ENCODE measurements at places on chromosomes 1 and 21.
A peak's percentile ranks its signal among the peaks of the same experiment; 100 is the strongest.

GRCh38 chr1:234107416-234108021 is 203.0 kb downstream of the SLC35F3 start:
- DNase-seq = no peak

DNA sequence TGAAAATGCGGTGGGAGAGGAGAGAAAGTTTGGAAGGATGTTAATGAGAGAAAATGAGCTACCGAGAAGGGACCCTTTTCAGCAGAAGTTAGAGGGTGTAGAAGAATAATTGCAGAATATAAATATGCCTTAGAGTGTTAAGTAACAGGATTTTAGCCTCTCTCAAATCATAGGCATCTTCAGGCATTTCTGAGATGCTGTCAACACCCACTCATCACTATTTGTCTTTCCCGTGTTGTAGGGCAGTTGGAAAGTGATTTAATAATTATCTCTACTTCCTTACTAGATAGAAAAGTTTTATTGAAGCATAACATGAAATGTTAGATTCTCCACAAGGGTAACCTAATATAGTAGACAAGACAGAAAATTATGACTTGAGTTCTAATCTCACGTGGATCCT is 96.4 kb upstream of the RGS4 start:
- DNase-seq = no peak

DNA sequence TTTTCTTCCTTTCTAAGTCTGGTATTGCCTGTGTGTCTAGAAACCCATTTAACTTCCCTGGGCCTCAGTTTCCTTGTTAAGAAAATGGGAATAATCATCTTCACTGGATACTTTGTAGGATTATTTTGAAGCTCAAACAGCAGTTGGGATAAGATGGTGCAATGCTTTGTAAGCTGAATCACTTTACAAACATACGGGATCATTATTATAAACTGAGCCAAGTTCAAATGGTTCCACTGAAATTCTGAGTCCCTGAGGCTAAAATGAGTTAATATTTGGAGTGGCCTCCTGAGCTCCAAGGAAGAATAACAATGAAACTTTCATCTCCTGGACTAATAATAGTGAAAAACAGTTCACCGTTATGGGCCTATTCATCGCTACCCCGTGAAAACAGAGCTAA is 388.0 kb downstream of the PLPP3 start:
- DNase-seq = no peak

- peak; percentile 34 for DNase-seq
Observed at GRCh38 chr1:150464422-150464826, 22.8 kb upstream of the TARS2 start.

DNA sequence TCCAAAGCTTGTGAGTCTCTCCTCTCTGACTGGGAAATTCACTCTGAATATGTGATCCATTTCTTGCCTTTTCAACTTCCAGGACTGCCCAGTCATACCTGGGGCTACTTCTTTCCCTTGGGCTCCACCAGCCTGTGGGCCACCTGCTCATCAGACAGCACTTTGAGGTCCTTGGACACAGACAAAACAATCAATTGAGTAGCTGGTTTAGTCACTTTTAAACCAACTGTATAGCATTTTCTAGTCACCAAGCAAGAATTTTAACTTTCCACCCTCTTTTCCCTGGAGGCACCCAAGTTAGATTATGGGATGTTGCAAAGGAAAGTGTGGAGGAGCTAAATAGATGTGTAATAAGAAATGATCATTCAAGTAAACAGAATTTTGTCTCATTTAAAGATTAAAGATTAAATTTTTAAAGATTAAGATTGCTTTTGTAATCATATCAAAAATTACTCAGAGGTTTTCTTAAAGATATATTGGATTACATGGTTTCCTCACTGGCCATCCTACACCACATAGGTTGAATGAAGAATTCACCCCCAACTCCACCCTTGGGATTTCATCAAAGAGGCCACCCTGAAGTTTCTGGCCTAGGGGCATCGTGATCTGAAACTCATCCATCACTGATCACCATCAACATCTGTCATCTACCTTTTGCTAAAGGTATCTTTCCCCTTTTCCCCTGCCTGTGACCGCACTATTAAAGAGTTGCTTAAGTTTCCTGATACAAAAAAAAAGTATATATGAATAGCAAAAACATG is 219.2 kb upstream of the NR5A2 start:
- DNase-seq = no peak

GRCh38 chr1:226629896-226630550 is 81.5 kb downstream of the STUM start:
- DNase-seq = no peak

GRCh38 chr1:18271336-18271735 is 163.7 kb downstream of the IGSF21 start:
- no peak for DNase-seq

- DNase-seq = no peak
Observed at GRCh38 chr1:78280626-78281025, 210.1 kb upstream of the PTGFR start.

DNA sequence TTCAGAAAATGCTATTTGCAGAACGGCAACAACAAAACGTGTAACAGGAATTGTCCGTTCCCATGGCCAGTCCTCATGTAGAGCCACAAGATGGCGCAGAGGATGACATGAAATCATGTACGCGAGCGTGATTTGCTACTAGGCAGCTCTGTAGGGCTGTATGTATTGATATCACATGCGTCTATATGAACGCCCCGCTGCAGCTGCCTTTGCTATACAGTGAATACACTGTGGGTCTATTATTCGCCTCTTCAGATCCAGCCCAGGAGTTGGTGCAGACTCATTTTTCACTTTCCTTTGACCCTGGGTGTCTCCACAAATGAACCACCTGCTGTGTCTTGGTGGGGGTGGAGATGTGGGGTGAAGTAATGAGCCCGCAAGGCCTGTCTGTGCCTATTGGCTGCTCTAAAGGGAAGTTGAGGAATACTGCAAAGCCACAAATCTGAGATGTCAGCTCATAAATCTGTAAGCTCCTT is 361.5 kb downstream of the KIF26B start:
- no peak for DNase-seq

DNA sequence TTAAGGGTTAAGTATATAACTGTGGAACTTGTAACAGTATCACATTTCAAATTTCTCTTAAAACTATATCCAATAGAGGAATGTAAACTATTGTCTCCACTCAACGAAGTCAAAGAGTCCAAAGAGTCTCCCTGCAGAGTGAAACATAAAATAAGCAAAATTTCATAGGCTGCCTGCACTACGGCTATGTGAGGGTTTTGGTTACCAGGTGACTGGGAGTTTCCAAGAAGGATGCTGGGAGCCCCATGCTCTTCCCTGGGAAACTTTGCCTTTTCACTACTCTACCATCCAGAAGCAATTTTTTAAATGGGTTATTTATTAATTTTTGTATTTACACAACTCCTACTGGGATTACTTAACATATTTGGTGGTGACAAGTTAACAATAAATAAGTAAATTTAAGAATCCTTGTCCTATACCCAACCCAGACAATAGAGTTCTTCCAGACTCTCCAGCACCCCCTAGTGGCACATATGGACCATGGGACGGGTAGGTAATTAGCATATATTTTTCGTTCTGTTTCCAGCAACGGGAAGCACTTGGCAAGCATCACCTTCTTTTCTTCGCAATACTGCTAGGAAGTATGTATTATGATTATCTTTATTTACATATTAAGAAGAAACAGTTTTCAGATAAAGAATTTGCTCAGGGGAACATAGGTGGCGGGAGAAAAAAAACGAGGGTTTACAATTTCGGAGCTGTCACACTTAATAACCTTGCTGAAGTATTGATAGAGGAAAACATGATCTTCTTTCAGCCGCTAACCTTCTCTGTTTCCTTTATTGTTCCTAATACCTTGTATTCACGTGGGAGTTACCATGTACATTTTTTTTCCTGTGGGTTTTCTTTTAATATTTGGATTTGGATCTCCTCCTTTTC is 3.5 kb downstream of the FMO2 start:
- peak; percentile 50 for DNase-seq

DNA sequence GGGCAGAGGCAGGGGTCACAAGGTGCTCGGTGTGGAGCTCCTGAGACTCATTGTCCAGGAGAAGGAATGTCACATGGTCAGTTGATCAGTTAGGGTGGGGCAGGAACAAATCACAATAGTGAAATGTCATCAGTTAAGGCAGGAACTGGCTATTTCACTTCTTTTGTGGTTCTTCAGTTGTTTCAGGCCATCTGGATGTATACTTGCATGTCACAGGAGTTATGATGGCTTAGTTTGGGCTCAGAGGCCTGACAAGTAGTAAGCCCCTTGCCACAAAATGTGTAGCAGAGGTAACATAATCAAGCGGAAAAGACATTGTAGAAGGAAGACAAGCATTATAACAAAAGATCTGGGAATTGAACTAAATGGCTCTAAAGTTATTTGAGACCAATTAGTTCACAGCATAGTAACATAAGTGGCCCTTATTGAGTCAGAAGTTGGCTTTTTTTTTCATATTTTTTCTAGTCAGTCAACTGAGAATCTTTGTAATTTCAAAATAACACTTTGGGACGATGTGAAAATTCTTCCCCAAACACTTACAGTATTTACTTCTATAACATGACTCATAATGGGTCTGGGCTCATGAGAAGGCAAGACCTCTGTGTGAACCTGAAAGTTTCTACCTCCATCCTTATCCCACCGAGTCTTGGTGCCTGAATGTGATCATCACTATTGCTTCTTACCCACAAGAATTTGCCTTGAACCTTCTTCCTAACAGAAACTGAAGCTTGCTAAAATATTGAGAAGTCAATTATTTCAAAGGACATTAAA is 137.0 kb upstream of the DPT start:
- DNase-seq = no peak

DNA sequence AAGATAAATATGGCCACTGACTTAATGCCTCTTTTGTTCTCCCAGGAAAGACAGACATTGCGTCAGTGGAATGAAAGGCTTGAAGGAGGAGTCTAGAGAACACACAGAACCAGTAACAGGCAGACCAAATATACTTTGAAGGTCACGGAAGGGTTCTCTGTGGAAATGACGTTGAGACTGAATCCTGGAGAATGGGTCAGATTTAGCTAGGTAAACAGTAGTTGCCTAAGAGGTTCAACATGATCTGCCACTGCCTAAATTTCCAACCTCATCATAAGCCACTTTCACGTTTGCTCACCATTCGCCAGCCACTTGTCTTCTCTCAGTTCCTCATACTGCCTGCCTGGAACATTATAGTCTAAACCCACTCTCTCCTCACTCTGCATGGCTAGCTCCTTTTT is 20.5 kb downstream of the PLA2G4A start:
- no peak for DNase-seq

GRCh38 chr1:13701271-13701640 is 1.3 kb downstream of the PRDM2 start:
- DNase-seq = no peak

DNA sequence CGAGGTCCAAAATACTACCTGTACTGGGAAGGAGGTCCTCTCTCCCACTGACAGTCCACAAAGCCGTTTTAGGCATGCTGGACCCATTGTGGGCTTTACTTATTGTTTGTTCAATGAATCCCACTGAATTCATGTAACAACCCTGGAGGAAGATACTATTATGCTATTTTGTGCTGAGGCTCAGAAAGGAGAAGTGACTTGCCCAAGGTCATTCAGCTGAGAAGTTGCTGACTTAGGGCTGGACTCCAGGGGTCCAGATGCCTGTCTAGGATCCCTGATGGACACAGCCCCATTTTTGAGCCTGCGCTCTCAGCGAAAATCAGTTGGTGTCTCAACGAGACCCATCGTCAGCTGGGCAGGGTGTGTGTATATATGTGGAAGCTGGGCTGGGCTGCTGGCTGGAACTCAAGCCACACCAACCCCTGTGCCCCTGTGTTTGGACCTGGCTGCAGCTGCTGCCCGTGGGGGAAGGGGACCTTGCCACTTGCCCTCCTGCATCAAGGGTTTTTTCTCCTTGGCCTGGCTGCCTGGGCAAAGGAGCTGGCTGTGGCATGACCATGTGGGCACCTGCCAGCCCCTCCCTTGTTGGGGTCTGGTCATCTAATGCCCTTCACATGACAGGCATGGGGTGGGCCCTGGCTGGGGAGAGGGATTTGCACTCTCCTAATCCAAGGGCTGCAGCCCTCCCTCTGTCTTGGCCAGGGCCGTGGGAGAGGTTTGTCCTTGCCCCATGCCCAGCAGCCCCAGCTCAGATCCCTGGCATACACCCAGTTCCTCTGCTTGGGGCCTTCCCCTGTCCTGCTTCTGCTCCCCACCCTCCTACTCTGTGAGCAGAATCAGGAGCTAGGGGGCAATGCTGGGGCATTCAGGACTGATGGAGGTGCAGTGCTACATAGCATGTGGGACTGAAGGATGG is 15.0 kb downstream of the KCNQ4 start:
- no peak for DNase-seq

GRCh38 chr1:64337926-64338325 is 132.0 kb upstream of the CACHD1 start:
- DNase-seq = no peak

- DNase-seq = no peak
Observed at GRCh38 chr1:201582705-201583442, 43.9 kb downstream of the NAV1 start.

DNA sequence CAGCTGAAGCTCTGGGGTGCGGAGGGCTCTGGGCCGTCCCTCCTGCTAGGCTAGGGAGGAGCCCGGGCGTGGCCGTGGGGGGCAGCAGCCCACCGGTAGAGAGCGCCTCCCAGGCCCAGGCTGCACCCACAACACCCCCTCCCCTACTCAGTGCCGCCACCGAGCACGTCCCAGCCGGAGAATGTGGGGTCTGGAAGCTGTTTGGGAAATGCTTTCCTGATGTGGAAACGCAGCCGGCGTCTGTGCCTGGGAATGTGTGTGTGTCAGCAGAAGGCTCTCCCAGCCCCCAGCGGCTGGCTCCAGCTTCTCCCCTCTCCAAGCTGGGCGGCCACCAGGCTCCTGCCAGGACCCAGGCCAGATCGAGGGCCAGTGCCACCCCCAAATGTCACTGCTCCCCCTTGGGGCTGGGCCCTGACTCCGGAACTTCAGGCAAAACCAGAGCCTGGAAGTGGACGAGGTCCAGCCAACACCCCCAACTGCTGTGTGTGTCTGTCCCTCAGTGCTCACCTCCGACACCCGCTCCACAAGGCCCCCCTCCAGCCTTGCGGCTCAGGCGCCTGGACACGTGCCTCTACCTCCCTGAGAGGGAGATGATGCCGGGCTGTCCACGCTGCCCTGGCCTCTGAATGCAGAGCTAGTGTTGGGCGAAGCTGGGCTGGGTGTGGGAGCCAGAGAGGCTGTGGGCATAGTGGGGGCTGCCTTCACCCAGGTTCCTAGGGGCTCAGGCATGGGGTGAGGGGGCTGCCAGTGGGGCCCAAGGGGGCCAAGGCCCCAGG is 74.7 kb downstream of the MEGF6 start:
- DNase-seq = no peak

DNA sequence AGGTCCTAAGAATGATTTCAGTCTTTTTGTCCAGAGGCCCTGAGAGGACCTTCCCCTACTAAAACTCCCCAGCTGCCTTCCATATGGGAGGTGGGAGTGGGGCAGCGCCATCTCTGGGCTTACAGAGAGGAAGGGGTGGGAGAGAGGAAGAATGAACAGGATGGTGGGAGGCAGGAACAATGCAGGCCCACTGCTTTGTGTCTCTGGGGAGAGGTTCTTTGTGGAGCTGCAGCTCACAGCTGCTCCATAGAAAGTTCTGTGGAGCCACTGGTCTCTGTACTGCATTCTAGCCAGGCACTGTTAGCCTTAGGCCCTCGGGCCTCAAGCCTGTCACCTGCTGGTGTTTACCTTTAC is 43.6 kb upstream of the A3GALT2 start:
- DNase-seq = no peak

Measured in H4 (cell line).